ENCODE measurements at places on chromosomes 11 and 22.

DNA sequence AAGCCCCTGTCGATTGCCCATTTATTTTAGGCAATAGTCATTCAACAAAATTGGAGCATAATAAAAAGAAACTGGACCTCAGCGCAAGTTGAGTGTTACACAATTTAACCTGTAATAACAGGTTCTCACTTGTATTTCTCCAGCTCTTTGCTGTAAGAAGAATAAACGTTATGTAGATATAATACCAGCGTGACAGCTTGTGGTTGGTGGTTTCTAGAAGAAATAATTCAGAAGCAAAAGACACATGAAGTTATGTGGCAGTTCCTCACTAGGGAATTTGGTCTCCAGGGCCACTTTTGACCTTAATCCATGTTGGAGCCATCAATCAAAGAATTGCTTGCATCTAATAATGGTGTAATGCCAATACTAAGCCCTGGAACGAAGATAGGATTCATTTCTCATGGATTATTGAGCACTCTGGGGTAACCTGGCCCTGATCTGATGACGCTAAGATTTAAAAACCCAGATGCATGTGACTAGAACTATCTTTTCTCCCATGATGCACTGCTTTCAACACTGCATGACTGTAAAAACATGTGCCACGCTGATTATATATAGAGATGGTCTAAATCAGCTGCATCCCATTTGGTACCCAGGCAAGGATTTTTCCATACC lies 129.7 kb upstream of the LDLRAD3 start:
- no peak for DNase-seq

DNA sequence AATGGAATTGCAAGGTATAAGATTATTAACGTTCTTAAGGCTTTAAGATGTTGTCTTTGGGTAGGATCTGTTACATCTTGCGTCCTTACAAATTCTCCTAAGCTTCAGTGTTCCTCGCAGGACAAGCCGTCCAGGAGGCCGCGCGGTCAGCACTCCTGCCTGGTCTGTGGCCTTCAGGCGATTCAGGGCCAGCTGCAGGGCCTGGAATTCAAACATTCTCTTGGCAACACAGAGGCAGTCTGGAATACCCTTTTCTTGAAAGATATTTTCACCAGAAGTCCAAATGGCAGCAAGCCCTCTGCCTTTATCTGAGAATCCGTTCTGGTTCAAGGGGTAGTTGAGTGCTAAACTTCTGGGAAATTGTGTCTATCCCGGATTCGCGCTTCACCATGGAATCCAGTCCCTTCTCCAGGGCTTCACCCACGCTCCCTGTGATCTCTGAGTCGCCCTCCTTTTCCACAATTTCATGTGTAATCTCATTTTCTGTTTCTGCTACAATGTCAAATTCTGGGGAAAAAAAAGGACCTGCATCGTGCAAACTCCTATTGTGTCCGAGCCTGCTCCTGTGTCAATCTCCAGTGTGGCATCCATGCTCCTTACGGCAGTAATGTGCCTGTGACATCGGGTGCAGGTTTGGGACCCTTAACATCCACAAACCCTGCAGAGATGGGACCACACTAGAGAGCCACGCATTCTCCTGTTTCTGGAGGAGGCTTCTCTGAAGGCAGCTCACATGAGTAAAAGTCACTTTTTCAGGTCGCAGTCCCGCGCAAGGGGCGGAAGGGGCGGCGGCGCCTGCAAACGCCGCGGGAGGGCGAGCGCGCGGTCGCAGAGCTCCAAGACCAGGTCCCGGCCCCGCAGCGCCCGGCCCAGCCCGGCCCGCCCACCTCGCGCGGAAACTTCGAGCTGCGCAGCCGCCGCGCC lies 25.4 kb upstream of the SORL1 start:
- DNase-seq = peak; percentile 52

DNA sequence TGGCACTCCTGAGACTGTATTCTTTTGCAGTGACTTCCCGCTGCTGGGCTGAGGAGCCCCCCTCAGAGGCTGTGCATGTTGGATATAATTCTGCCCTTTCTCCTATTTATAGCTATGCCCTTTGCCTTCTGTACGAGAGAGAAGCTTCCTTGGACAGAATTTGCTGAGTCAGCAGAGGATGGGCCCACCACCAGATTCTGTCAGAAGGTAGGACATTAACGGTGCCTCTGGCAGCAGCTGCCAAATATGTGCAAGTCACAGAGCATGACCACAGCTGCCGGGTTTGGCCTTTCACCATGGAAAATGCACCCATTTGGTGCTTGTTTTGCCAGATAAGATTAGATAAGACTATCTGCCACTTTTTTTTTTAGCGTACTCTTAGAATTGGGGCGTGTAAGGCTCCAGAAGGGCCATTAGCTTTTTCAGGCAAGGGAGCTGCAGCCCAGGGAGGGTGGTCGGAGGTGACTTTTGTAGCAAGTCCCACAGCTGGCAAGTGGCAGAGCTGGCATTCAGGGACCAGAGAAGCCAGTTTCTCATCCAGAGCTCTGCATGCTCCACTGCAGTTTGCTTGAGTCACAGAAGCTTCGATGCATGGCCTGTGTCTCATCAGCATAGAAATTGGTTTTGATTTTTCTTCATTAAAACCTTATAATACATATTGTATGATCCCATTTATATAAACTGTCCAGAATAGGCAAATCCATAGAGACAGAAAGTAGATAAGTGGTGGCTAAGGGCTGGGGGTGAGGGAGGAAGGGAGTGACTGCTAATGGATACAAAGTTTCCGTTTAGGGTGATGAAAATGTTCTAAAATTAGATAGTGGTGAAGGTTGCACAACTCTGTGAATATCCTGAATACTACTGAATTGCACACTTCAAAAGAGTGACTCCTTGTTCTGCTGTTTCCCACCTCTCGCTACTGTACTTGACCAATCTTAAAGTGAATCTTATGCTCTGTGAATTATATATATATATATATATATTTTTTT lies 15.8 kb downstream of the UPB1 start:
- no peak for DNase-seq

GRCh38 chr11:19814421-19814820 lies 101.8 kb downstream of the NAV2 start:
- no peak for DNase-seq
